Endothelial cell (in vitro differentiated cells): ENCODE measurements at places on chromosomes 12 and 14. TPM values are rescaled to one million over a fixed set of nuclear protein-coding genes. Genes with fewer than 3 reads are reported as not detected.

Gene JPH4
- 0.64 TPM for total RNA-seq

Gene GOLGA5
- 26.4 TPM for total RNA-seq

Gene LRRIQ1
- 1.1 TPM for total RNA-seq

Gene TPPP2
- 0.62 TPM for total RNA-seq
